ENCODE measurements at places on chromosomes 2 and 18.

DNA sequence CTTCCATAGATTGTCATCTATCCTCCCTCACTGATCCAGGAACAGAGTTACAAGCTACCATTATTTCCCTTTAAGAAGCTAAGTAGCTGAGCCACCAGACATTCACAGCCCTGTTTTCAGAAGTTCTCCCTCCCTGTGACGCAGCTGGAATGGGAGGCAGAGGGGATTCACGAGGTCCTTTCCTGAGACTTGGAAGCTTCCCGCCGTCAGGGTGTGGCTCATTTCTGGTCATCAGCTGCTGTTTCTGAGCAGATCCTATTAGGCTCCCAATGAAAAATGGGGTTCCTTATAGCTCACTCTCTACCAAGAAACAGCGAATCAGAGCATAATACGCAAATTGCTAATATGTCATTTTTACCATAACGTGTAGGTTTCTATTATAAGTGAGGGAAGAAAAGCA is 559.3 kb upstream of the ID2 start:
- no peak for DNase-seq

DNA sequence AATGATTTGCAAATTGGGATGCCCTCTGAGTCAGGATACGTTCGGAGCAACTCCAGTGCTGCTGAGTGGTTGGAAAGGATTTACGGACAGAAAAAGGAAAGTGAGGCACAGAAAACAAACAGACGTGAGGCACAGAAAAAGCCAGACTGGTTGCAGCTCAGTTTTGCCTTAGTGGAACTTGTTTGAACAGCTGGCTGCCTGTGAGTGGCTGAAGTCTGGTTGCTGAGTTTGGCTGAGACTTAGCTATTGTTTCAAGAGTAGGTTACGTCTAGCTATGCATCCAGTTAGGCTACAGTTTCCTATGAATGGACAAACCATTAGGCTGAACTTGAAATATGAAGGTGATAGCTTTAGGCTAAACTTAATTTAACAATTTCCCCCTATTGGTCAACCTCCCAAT is 256.6 kb downstream of the VAPA start:
- no peak for DNase-seq

DNA sequence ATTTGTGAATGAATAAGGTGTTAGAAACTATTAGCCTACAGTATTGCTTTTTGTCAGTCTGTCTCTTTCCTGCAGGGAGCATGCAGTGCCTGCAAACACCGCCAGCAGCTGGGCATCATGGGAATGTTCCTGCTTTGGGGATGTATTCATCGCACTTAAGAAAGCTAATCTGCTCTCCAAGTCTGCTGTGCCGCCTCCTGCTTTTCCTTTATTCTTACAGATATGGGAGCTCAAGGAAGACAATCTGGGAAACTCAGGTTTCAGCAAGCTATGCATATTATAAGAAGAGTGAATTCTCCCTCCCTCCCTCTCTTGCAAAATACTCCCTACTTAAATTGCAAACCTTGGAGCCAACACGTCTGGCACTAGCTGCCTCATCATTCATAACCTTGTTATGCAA is 479.2 kb upstream of the ACVR2A start:
- peak; percentile 5 for DNase-seq

DNA sequence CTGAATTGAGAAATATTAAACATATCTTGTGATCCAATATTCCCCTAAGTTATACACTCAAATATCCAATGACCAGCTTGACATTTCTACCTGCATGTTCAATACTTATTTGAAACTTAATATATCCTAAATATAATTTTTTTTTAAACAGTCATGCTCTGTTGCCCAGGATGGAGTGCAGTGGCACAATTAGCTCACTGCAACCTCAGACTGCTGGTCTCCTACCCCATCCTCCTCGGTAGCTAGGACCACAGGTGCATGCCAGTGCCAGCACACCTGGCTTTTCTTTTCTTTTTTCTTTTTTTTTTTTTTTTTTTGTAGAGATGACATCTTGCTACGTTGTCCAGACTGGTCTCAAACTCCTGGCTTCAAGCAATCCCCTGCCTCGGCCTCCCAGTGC is 4.2 kb downstream of the KYNU start:
- DNase-seq: no peak

- no peak for DNase-seq
These were observed 41.4 kb upstream of the COPS8 start for GRCh38 chr2:237044281-237044680.

DNA sequence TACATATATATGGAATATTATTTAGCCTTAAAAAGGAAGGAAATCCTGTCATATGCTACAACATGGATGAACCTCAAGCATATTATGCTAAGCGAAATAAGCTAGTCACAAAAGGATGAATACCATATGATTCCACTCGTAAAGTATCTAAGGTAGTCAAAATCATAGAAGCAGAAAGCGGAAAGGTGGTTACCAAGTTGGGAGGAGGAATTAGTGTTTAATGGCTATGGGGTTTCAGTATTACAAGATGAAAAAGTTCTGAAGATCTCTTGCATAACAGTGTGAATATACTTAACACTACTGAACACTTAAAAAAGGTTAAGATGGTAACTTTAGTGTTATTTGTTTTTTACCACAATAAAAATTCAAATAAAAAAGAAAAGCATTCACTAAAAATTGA is 99.0 kb downstream of the MGAT5 start:
- no peak for DNase-seq

DNA sequence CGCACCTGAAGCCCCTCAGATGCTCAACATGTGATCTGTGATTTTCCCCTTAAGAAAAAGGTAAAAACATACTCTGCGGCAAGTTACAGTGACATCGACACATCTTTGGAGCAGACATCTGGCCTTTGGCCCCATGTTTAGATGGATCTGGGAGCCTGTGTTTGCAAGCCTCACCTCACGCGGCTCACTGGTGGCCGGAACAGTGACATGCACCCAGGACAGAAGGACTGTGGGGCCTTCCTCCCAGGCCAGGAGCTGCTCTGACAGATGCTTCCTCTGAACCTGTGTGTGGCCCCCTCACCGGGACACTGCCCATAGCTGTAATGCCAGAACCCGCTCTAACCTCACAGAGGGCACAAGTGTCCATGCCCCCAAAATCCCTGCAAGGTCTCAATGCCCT is 13.1 kb downstream of the PASK start:
- no peak for DNase-seq

DNA sequence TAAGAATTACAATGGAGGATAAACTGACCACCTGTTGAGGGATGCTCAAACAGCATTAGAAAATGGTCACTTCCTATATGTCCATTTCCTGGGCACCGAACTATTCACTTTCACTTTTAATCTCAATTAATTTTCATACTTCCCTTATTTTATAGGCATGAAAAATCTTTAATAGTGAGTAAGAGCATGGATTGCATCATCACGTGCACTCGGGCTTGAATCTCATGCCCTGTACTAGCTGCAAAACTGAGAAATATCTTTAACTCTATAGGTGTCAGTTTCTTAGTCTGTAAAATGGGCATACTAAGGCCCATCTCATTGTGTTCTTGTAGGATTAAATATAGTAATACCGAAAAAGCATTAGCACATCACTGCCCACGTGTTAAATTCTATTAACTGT is 183.9 kb upstream of the FIGN start:
- no peak for DNase-seq

DNA sequence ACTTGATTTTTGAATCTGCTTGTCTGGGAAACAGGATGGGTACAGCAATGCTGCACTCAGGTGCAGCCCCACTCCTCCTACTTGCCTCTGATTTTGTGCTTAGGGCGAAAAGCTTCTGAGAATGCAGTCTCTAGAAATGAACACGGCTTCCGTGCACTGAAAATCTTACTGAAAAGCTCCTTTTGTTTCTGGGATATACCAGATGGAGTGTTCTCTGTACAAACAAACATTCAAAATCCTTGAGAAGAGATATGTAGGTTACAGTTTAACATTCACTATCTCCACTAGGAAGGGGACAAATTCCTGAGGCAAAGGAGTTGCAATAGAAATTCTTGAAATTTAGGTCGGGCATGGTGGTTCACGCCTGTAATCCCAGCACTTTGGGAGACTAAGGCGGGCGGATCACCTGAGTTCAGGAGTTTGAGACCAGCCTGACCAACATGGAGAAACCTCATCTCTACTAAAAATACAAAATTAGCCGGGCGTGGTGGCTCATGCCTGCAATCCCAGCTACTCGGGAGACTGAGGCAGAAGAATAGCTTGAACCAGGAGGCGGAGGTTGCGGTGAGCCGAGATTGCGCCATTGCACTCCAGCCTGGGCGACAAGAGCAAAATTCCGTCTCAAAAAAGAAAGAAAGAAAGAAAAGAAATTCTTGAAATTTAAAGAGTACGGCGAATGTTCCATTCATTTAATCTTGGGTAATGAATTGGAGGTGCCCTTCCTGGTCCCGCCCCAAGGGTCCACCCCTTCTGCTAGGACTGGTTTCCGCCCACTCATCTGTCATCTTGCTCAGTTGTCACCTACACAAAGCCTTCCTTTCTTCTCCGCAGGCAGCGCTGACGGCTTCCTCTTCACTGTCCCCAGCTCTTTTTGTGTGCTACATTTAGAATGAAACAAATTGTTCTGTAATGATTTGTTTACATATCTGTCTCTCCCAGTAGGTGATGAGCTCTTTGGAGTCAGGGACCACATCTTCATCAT is 92.4 kb downstream of the SOCS6 start:
- DNase-seq: peak; percentile 83

DNA sequence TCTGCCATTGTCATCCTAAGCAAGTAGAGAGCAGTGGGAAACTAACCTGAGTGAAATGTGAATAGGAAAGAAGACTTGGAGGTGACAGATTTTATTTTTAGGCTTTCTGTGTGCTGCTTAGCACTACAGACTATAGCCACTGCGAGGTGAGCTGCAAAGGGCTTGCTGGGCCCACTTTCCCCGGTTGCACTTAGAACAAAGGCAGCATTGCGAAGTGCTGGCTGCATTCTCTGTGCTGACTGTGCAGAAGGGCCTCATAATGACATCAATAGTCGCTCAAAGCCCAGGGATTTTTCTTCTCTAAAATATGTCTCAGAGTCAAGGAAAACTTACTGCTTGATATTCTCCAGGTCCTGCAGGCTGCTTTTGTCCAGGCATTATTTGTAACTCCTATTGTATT is 592.1 kb downstream of the TDRD15 start:
- peak; percentile 53 for DNase-seq

GRCh38 chr2:88036182-88036581 is 19.4 kb downstream of the KRCC1 start:
- no peak for DNase-seq

- peak; percentile 73 for DNase-seq
These were observed 113.6 kb downstream of the FMNL2 start for GRCh38 chr2:152448606-152449005.
